Endothelial cell of umbilical vein (primary cell): ENCODE measurements at places on chromosomes 12 and 14. TPM values are rescaled to one million over a fixed set of nuclear protein-coding genes. Genes with fewer than 3 reads are reported as not detected.

GRCh38 chr12:632102-632696, 31.0 kb downstream of the NINJ2 start:
- peak; percentile 91 for DNase-seq

- DNase-seq = no peak
These were observed 43.2 kb downstream of the APPL2 start for GRCh38 chr12:105192624-105193225.

- DNase-seq = peak; percentile 47
These were observed 52.4 kb downstream of the CCDC91 start for GRCh38 chr12:28242496-28243309.

- no peak for DNase-seq
These were observed 193.1 kb upstream of the TBX3 start for GRCh38 chr12:114876968-114877680.

DNA sequence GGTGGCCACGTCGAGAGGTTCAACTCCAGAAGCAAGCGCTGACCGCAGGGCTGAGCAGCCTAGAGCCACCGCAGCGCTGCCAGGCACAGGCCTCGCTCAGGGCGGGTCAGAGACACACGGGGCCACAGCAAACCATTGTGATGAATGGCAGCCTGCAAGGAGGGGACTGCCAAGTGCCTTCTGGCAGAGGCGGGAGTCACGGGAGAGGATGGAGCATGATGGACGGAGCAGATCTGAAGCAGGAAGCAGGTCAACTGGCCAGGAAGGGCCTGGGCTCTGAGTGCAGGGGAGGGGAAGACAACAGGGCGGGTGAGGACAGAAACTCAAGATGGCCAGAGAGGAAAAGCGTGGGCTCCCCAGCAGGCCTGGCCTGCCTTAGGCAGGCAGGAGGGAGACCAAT, 49.8 kb downstream of the CDC42BPB start:
- peak; percentile 81 for DNase-seq

DNA sequence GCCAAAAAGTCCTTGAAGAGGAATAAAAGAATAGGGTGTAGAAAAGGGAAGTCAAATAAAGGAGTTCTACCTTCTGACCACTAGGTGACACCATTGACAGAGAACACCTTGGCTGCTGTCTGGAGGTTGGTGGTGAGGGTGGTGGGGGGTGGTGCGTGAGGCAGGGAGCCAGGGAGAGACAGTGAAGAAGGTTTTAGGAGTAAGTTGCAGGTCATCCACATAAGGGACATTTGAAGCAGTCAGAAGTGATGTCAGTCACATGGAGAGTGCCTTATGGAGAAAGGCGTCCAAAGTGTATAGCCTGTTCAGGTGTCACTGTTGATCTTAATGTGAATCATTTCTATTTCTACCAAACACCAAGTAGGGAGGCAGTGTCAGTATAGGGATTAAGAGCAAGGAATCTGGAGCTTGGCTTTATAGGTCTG, 279.3 kb upstream of the DDHD1 start:
- DNase-seq = peak; percentile 70

- DNase-seq = no peak
These were observed 15.5 kb downstream of the SLC25A29 start for GRCh38 chr14:100290607-100291304.

GRCh38 chr14:56159066-56159465, 40.9 kb downstream of the PELI2 start:
- DNase-seq = no peak

DNA sequence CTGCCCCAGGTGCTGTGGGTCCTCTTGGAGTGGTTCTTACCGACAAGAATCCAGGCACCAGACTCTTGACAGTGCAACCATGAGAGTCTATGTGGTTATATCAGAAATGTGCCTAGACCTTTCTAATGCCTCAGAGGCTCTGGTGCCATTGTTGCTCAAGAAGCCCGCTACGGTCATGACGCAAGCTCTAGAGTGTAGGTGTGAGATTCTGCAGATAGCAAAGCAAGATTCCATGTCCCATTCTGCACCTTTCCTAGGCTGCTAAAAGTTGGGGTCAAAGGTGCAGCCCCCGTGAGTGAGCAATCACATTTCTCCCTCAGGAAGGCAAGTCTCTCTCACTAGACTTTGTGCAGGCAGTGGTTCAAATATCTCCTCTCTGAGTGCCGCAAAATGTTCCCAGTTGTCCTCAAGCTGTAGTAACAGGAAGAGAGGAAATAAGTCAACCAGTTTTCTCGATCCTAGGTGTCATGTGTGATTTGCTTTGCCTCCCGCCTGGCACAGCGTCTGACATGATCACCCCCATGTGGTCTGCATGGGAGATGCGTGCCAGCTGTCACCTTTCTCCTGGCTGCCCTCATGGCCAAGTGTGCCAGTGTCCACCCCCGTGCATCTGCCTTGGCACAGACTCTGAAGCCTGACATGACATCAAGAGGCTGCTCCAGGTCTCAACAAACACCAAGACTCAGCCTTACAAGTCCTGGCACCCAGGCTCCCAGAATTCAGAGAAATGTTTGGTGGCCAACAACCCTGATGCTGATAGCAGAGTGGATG, 122.5 kb upstream of the COCH start:
- no peak for DNase-seq

DNA sequence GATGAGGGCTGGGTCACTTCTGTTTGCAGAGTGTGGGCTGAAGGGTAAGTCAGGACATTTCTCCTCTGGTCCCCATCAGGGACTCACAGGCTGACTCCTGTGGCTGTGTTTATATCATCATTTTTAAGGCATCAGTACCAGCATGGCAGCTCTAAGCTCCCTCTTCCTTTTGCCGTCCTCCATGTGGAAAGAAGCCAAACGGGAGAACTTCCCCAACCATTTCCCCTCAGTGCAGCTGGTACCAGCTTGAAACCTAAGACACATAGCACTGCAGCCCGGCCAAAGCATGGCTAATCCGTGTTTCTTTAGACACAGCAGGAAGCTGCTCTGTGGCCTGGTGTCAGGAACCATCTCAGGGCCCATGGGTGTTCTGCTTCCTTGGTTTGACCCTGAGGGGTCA, 31.9 kb upstream of the ATP2A2 start:
- DNase-seq = peak; percentile 30

DNA sequence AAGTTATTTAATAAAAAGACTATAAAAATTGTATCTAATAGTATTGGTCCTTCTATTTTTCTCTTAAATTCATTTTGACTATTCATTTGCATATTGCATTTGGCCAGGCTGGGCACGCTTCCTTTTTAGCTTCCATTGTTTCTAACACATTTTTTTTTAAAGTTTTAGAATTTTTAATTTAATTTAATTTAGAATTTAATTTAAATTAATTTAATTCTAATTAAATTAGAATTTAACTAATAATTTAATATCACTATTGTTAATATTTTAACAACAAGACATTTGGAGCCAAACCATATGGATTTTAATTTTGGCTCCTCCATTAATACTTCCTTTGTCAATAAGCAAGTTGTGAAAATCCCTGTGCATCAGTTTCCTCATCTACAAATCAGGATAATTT, 856.9 kb upstream of the SEL1L start:
- no peak for DNase-seq

DNA sequence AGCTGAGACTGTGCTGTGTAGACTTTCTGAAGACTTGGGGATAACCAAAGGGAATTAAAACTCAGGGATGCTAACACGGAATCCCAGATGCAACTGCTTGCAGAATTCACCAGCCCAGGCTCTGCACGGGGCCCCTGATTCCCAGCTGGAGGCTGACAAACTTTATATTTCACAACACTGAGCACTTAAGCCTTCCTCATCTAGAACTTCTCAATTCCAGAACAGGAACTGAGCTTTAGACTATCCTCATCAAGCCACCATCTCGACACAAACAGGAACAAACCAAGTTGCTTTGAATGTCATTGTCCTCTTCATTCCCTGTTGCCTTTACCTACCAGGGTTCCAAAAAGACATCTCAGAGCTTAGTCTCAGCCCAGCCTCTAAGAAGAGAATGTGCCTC, 22.2 kb downstream of the CCDC63 start:
- DNase-seq = no peak

- DNase-seq = no peak
These were observed 357.7 kb downstream of the BCAT1 start for GRCh38 chr12:24591079-24591626.

GRCh38 chr12:13841358-13841757, 140.0 kb downstream of the GRIN2B start:
- DNase-seq = no peak

- no peak for DNase-seq
These were observed 9.7 kb upstream of the GLT1D1 start for GRCh38 chr12:128843538-128843937.

DNA sequence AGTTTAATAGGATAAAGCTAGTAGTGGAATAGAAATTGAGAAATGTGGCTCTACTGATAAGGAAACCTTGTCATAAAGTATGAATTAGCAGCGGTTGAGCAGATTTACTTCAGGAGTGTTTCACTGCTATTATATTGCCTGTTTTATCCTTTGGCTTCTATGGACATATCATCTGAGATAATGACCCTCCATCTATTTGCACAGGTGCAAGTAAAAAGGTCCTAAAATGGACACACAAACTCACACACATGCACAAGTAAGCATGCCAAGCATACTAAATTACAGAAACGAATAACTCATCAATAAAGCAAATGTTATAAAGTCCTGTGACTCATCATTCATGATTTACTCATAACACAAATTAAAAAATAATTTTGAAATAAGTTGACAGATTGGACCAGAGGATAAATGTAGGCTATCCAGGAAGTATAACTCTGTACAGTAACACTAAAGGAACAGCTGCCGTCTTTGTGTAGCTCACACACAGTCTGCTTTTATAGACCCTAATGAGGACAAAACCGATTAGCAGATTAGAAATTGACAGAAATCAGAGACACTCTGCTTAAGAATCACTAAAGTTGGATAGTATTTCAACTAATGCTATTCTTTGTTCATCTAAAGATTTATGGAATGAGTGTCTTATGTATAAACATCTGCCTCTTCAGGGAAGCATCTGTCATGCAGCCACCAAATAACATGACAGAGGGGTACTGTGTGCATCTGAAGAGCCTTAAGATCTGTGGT, 73.9 kb downstream of the SYT1 start:
- DNase-seq = no peak

DNA sequence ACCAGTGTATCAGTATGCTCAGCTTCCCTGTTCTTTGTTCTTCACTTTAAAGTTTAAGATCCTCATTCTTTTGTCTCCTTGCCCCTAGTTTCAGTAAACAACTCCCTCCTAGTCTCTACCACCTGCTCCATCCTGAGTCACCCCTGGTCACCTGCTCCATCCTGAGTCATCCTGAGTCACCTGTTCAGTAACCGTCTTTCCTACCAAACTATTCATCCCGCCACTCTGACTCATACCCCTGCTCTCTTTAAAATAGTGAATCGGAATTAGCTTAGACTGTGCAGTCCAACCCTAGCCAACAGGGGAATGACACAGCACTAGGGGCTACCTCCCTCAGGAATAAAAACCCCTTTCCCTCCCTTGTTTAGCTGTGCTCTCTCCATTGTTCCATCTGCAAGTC, 888.1 kb upstream of the MDGA2 start:
- DNase-seq = no peak

DNA sequence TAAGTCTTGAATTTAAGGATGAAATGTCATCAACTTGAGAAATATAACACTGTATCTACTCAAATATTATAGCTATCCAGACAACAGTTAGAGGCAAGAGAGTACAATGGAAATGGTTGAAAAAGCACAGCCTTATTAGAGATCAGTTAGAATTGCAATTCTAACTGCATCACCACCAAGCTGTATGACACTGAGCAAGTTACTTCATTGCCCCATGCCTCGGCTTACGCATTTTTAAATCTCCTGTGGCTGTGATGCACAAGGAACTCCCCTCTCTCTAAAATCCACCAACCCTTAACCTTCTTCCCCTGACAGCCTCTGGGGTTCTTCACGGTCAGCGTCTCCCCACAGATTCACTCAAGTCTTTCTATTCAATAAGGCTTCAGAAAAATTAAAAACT, 75.1 kb downstream of the MED13L start:
- no peak for DNase-seq

DNA sequence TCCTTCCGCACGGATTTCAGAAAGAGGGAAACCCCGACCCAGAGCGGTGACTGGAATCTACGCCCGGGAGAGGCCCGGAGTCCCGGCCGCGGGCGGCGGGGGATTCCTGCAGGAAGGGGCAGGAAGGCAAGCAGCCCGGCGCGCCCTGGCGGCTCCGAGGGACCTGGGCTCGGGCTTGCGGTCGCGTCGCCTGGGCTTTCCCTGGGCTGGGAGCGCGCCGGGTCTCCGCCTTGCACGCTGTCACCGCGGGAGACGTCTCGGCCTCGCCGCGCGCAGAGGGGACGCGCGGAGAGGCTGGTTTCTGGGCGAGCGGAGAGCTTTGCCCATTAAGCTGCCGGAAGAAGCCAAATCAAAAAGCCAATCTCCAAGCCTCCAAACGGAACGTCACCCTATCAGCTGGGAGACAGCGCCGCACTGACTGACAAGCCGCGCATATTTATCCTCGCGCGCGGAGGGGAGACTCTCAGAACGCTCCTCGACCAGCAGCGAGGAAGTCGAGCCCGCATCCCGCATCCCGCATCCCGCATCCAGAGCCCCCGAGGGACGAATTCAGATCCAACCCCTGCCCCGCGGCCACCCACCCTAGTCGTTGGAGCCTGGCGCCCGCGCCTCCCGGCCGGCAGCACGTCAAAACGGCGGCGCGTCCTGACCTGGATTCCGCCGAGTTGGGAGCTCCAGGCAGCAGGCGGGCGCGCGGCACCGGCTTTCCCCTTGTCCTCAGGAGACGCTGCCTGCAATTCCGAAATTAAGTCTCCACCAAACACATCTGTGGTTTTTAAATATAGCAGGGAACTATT, at the start of gene SLC8A3:
Gene SLC8A3, minus strand, starts transcription at position 293 of the 797 bp plus-strand sequence. CDS start 20,529 bp downstream, outside the sequence.
- peak; percentile 35 for DNase-seq

GRCh38 chr12:58388261-58388660, 446.9 kb downstream of the ATP23 start:
- DNase-seq = no peak

DNA sequence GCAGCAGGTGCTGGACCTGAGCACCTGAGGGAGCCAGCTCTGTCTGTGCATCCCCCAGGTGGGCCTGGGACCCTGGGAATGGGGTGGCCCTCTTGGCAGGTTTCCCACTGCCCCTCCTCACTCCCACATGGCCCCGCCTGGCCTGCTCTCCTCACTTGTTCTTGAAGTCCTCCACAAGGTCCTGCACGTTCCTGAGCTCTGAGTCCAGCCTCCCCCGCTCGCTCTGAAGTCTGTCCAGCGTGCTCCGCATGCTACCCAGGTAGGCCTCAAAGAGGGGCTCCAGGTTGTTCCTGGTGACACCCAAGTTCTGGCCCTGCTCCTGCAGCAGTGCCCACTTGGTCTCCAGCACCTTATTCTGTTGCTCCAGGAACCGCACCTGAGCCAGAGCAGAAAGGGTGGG, 2.9 kb downstream of the KRT79 start:
- DNase-seq = no peak

SLC4A8 gene
- 7.1 and 9.7 TPM in 2 replicates for total RNA-seq

KLRC2 gene
- total RNA-seq = not detected in 2 replicates

RBP5 gene
- total RNA-seq = not detected in 2 replicates

EIF2S3B gene
- total RNA-seq = 0.44 and 0.55 TPM in 2 replicates

PLA2G1B gene
- total RNA-seq = not detected in 2 replicates

APOLD1 gene
- total RNA-seq = 5.3 and 6.0 TPM in 2 replicates

POTEG gene
- total RNA-seq = not detected in 2 replicates

NTS gene
- not detected in 2 replicates for total RNA-seq

NID2 gene
- 33.0 and 56.7 TPM in 2 replicates for total RNA-seq
